ENCODE measurements at places on chromosomes 3 and 15. TPM values are rescaled to one million over a fixed set of nuclear protein-coding genes. Genes with fewer than 3 reads are reported as not detected.

DNA sequence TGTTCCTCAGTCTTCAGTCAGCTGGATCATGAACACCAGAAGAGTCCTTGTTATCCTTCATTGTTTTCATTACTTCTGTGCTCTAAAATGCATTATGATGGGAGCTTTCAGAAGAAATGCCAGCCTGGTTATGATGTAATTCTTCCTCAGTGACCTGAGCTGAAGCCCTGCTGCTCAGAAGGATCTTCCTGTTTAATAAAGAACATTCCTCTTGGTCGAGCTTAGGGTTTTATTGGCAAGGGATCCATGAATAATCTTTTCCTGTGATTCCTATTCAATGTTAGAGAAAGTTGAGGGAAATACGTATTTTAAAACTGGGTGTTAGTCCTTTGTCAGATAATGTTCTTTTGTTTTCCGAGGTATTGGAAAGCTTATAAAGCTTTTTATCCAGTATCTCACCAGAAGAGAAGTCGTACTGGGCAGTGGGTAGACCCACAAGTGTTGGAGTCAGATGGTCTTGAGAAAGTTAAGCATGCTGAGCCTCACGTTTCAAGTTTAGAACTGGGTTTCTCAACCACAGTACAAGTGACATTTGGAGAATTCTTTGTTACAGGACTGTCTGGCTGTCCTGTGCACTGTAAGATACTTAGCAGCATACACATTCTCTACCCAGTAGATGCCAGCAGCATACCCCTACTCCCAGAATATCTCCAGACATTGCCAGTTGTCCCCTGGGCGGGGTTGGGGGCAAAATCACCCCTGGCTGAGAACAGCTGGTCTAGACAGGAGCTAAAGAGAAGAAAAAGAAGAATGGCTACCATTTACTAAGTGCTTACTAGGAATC is 212.3 kb upstream of the BHLHE40 start:
- DNase-seq, result no peak

DNA sequence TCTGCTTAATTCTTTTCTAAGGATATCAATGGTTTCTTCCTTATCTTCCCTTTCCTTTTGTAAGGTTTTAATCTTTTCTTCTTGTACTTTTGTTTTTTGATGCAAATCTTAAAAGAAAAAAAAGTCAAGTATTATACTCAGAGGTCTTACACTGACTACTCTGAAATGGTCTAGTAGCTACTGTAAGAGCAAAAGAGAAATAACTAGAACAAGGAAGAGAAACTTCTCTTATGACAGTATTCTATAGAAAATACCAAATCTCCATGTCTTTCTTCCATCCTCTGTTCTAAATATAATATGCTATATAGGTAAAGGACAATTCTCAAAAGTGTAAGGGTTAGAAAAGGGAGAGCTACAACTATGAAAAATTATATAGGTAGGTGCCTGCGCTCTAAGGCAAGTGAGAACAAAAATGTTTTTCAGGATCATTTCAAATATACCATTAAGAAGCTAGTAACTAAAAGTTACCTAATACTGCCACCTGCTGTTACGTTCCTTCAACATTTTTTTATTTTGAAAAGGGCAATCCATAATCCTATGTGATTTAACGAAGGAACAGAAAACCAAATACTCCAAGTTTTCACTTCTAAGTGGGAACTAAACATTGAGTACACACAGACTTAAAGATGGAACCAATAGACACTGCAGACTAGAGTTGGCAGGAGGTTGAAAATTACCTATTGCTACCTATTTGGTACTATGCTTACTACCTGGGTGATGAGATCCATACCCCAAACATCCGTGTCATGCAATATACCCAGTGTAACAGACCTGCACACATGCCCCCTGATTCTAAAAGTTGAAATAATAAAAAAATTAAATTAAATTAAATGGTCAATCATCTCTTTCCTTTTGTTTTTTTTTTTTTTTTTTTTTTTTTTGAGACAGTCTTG is 36.7 kb downstream of the CIP2A start:
- DNase-seq, result no peak

GRCh38 chr15:88909956-88910831 is 3.0 kb downstream of the MFGE8 start:
- DNase-seq, result no peak

Gene CCRL2
- 0.17 TPM for total RNA-seq

- no peak for DNase-seq
These were observed 64.6 kb upstream of the ATP2C1 start for GRCh38 chr3:130828948-130829947.

- DNase-seq, result no peak
These were observed 624.8 kb upstream of the LMCD1 start for GRCh38 chr3:7876741-7877297.

Gene FBXW12
- total RNA-seq, result not detected

- DNase-seq, result no peak
These were observed 79.5 kb upstream of the UMPS start for GRCh38 chr3:124650798-124651197.

DNA sequence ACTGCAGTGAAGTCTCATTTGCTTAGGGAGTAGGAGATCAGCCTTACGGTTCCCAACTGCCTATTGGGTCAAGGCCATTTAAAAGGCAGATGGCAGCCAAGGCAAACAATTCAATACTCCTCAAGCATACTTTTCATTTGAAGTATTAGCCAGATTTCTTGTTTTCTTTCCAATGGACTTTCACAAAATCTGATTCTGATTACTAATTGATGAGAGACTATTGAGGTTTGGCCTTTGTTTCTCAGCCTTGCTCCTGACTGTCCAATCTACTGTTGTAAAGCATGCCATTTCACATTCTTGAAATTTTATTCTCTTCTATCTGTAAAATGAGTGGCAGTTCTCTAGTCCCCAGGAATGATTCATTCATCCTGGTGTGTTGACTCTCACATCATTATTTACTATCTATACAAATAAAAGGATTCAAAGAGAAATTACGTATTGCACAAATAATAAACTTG is 166.2 kb upstream of the TGFBR2 start:
- DNase-seq, result no peak

All from type B pancreatic cell (in vitro differentiated cells).